ENCODE measurements at places on chromosomes 3 and 15.

- no peak for DNase-seq
Measured at GRCh38 chr3:165835431-165835830, 1.8 kb downstream of the BCHE start.

GRCh38 chr3:32406486-32407408 is 15.1 kb downstream of the CMTM7 start:
- DNase-seq, result no peak

- no peak for DNase-seq
Measured at GRCh38 chr15:47333734-47334133, 383.6 kb upstream of the SEMA6D start.

- DNase-seq, result no peak
Measured at GRCh38 chr3:128237348-128238183, 84.3 kb downstream of the EEFSEC start.

- DNase-seq, result peak; percentile 80
Measured at GRCh38 chr3:66038726-66039589, at the start of gene MAGI1. Gene MAGI1 (minus strand): TSS chr3:66038918. CDS start chr3:66038308, 610 bp downstream.

DNA sequence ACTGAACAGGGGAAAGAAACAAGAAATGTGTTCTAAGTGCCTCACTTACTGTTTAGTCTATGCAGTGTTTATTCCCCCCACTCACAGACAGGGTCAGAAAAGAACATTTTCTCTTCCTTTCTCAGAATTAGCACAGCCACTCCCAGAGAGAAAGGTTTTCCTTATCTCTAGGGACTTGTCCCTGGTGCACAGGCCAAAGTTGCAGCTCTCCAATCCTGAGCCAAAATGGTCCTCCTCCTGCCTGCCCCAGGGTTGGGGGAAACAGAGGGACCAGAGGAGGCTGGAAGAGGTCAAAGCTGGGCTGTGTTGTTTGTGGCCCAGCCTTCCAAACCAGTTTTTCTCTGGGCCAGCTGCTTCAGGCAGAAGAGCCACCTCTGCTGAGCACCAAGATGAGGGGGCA is 12.0 kb downstream of the RAB6B start:
- no peak for DNase-seq

GRCh38 chr15:95931619-95932018 is 398.9 kb upstream of the NR2F2 start:
- DNase-seq, result no peak

Measured in NCI-H1092 (cell line).